ENCODE measurements at places on chromosomes 13 and 19.

DNA sequence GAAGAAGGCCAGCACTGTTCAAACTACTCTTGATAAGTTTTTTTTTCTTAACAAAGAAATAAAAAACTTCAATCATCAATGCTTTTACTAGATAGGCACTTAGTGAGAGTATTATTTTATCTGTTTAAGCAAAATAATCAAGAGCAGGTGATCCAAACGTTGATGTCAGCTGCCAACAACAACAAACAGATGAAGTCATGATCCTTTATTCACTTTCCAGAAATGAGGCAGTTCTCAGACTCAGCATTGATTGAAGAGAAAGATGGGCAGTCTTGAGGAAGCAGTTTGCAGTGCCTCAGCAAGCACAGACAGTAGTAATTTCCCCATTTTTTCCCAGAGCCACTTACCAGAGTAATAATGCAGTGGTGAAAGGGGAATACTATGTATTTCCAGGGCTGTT is 38.4 kb upstream of the CSNK1A1L start:
- no peak for DNase-seq

GRCh38 chr13:102914339-102914930 is 68.6 kb downstream of the ERCC5 start:
- no peak for DNase-seq

GRCh38 chr13:76883236-76883635 is 3.0 kb downstream of the KCTD12 start:
- DNase-seq = no peak

DNA sequence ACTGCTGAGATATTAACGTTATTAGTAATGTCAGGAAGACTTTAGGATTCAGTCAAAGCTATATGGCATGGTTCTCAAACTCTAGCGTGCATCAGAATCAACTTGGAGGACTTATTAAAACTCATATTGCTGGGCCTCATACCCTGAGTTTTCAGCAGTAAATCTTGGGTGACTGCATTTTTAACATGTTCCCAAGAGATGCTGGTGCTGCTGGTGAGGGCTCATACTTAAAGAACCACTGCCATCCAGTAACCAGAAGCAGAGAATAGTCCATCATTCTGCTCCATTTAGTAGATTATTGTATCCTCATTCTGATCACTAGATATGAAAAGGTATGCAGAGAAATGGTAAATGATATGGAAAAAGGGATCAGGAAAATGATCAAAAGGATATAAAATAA is 7.9 kb downstream of the GPR12 start:
- no peak for DNase-seq

Measured in stimulated activated CD4-positive, alpha-beta T cell treated with anti-CD3 and anti-CD28 coated beads, Interleukin-1b, Interleukin-23, amount 100 ng/mL, for 1 hour (primary cell).